ENCODE measurements at places on chromosomes 4 and X.

DNA sequence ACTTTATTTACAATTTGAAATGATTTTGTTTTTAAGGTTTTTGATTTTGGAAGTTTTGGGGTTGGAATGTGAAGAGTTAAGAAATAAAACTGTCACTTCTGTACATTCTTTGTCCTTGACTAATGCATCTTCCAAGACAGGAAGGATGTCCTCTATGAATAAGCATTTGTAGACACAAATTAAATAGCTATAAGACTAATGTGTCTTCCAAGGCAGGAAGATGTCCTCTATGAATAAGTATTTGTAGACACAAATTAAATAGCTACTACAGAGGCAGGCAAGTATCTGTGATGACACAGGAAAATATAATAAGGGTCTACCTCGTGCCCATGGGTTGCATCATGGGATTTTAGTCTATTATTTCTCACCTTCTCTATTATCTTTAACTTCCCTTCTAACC lies 14.5 kb downstream of the PRSS48 start:
- DNase-seq = no peak

GRCh38 chr4:112523764-112524505 lies 8.0 kb upstream of the NEUROG2 start:
- DNase-seq = peak; percentile 70

- DNase-seq = no peak
Measured at GRCh38 chr4:96354036-96354712, 514.3 kb downstream of the PDHA2 start.

- DNase-seq = no peak
Measured at GRCh38 chr4:109072595-109072994, 229.9 kb downstream of the COL25A1 start.

GRCh38 chr4:146407257-146407656 lies 114.5 kb downstream of the SLC10A7 start:
- DNase-seq = no peak

DNA sequence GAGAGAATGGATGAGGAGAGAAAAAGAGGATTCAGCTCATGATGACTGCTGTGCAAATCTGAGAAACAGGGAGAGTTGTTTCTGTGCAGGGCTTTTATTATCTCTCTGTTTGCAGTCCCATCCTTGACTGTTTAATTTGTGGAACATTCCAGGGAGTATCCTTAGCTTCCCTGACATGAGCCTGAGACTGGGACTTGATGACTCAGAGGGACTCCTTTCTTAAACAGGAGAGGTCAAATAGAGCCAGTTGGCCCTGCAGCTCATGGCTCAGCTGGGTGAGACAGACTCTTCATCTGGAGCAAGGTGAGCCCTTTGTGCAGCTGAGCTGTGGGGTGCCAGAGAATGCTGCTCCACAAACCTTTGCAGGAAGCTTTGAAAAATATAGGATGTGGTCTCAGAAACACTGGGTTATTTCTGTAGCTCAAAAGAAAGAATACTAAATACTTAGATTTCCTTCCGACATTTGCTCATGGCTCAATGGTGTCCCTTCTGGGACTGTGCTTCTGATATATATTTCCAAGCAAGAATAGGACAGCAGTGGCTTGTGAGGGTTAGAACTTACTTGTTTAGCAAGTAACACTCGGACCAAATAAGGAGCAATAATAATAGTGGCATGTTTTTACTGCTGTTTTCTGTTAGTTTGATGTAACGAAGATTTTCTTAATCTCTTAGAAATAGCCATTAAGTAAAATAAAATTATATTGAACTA lies 14.5 kb downstream of the ARHGAP24 start:
- DNase-seq = no peak

DNA sequence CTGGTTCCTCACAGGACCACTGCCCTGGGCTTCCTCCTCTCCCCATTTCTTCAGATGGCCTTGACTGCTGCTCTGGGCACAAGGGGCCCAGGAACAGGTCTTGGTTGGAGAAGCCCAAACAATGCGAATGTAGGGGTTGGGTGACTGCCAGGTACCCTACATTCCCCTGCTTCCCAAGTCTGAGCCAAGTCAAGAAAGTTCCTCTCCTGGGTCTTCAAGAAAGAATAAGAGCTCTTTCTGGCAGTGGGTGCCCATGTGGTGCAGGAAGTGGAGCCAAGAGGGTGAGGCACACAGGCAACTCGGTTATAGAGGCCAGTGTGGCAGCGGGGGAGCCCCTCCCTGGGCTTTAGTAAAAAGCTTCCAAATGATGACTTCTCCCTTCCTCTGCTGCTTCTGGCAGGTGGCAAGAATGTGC lies 2.7 kb downstream of the SLC34A2 start:
- DNase-seq = no peak

DNA sequence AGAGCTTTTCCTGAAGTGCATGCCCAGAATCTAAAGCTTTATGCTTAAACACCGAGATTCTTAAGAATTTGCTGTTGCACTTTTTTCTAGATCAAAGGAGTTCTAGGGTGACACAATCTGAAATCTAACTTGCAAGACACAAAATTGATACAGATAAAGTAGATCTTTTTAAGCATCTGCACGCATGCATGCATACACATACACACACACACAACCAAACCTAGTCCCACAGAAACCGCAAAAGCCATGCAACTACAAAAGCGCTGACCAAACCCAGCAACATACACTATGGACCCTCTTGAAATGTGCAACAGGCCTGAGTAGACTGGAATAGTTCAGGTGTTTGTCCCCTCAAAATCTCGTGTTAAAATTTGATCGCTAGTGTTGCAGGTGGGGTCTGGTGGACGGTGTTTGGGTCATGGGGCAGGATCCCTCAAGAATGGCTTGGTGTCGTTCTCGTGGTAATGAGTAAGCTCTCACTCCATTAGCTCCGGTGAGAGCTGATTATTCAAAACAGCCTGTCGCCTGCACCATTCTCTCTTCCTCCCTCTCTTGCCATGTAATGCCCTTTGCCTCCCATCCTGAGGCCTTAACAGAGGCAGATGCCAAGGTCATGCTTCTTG lies 52.7 kb downstream of the IRF2 start:
- DNase-seq = no peak

All from stimulated activated CD4-positive, alpha-beta T cell treated with anti-CD3 and anti-CD28 coated beads, Interleukin-15, amount 100 ng/mL, for 48 hours (primary cell).